ENCODE measurements at places on chromosomes 16 and 17. TPM values are rescaled to one million over a fixed set of nuclear protein-coding genes. Genes with fewer than 3 reads are reported as not detected.

ABCA10 gene
- total RNA-seq, result 0.05 TPM

SLFN13 gene
- total RNA-seq, result 0.80 TPM

PSMC5 gene
- total RNA-seq, result 110 TPM

LRRC36 gene
- not detected for total RNA-seq

NLE1 gene
- total RNA-seq, result 42.9 TPM

IKZF3 gene
- not detected for total RNA-seq

TSPOAP1 gene
- total RNA-seq, result 2.3 TPM

STARD3 gene
- total RNA-seq, result 37.5 TPM

TPPP3 gene
- not detected for total RNA-seq

NEK8 gene
- total RNA-seq, result 4.5 TPM

CCL16 gene
- total RNA-seq, result not detected

SLC47A1 gene
- not detected for total RNA-seq

DNA sequence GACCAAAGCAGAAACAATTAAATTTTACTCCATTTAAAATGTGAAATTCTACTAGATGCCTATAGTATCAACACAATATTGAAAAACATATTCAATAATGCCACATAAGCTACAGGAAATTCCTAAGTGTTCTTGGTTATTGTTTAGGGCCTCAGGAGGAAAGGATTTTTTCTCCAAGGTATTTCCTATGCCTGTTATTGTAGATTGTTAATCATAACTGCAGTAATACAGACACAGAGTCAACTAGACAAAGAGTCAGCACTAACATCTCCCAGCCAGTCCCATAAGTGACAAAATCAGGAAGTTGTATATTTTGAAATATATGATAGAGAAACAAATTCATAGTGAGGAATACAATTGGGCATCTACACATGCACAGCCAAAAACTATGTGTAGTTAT, 782.7 kb upstream of the KIF2B start:
- no peak for DNase-seq

- no peak for DNase-seq
Observed at GRCh38 chr17:43015579-43015978, 6.6 kb downstream of the VAT1 start.

DNA sequence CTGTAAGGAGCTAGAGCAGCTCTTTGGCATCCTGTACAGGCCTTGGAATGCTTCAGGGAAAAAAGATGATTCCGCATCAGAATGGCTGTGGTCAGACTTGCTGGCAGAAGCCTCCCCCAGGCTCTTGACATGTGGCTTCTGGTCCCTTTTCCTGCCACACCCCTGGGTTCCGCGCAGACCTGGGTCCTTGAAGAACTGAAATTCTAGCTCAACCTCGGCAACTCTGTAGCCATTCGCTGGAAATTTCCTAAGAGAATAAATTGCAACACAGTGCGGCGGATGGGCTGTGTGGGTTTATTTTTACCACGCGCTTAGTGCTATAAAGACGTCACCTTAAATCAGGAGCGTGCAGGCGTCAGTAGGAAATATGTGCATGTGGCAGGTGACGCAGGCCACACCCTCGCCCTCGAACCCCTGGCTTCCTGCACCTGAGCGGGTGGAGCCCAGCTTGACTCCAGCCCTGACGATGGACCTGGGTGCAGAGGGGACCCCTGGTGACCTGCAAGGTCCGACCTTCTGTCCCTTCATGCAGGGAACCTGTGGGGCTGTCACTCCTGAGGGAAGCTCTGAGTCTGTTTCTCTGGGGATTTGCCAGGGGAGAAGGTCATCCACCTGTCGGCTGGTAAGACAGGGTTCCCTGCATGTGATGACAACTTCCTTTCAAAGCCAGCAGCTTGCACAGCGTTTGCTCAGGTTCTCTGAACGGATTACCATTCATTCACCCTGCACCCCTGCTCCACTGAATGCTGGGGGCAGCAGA, 46.3 kb downstream of the METRNL start:
- no peak for DNase-seq

GRCh38 chr17:21686165-21687015, 5.9 kb upstream of the KCNJ18 start:
- DNase-seq, result peak; percentile 64

- no peak for DNase-seq
Observed at GRCh38 chr16:52101246-52101645, 445.7 kb downstream of the TOX3 start.

DNA sequence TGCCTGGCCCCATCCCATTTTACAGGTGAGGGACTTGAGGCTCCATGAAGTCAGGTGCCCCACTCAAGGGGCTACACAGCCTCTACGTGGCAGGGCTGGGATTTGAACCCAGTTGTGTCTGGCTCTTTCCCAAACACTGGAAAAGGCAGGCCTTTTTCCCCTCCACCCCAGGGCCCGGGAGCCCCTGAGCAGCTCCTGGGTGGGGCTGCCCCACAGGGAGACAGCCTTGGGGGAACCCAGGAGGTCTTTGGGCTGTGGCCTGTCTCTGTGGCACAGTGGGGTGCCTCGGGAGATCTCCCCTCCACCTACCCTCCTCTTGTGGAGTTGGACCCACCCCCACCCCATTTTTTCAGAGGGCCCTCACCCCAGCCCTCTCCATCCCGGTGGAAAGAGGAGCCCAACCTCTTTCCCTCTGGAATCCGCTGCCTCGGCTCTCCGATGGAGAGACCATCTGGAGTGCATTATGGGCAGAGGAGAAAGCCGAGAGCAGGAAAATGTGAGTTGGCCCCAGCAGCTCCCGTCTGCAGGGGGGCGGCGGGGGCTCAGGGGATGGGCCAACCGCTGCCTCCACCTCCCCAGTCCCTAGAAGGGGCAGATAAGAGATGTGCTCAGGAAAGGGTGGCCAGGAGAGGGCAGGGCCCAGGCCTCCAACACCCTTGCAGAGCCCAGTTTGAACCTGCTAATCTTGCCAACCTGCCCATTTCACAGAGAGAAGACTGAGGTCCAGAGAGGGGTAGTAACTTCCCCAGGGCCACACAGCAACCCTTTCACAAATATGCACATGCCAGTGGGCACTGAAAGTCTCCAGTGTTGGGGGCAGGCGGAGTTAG, 15.4 kb upstream of the TMEM92 start:
- DNase-seq, result no peak

- peak; percentile 20 for DNase-seq
Observed at GRCh38 chr17:75240394-75241142, 20.8 kb downstream of the GGA3 start.

- no peak for DNase-seq
Observed at GRCh38 chr17:54530398-54530797, 370.3 kb upstream of the TOM1L1 start.

DNA sequence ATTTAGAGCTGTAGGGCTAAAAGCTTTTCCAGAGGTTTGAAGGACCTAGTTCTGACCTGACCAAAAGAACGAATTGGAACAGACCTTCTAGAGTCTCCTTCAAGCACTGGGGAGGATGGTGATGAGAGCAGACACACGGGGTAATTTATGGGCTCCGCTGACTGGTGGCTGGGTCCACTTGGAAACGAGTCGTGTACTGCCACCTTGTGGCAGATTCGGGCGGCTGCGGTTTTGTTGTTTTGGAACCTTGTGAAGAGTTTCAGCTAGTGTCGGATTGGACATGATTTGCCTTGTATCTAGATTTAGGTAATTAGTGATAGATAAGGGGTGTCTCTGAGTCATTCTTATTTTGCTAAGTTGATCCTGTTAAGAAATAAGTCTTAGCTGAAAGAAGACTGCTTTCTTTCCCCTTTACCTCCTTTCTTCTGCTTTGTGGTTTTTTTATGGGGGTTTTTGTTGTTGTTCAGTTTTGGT, 98.9 kb downstream of the AATF start:
- peak; percentile 71 for DNase-seq

DNA sequence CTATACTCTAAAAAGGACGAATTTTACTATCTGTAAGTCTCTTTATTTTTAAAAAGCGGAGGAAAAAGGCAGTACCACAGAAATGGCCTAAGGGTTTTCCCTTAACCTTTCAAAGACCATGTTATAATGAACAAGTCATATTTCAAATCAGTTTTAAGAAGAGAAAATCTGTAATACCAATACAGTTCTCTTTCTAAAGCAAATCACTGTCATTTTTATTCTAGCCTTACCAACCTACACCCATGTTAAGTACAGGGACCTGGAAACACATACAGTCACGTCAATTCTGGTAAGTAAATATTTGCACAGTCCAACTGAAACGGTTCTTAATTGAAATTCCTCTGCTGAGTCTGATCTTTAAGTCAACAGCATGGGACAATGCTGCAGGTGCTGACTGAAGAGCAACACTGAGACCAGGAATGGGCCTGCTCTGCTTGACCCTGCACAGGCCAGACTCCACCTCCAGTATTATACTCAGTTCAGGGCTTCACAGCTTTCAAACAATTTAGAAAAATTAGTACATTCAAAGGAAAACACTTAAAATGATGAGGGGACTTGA, 20.2 kb downstream of the MBTPS1 start:
- no peak for DNase-seq

DNA sequence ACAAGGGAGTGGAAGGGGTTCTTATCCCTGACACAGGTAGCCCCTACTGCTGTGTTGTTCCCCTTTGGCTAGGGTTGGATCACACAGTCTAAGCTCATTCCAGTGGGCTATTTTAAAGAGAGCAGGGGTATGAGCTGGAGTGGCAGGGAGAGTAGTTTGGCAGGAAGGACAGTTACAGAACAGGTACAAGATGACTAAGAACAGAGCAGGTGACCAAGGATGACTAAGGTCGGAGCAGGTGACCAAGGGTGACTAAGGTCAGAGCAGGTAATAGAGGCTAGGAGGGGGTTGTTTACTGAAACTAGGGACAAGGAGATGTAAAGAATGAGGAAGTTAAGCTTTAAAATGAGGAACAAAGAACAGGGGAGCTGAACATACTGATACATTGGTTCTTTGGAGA, 58.8 kb downstream of the UTP18 start:
- no peak for DNase-seq

DNA sequence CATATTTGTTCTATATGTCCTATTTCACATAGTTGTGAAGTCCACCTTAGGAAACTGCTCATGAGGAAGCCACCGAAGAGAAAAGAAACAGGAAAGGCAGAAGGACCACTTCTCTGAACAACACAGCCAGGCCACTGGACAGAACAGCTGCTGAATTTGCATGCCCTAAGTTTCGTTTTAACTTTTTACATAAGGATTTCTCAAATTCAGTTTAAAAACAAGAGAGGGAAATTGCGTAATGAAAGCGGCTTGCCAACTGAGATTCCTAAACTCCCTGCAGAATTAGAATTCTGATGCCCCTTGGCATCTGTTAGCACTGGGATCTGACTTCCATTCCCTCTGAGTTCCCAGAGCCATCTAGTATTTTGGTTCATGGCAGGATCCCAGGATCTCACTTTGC, 5.0 kb upstream of the CCL8 start:
- DNase-seq, result no peak

GRCh38 chr17:19579192-19579761, 45.6 kb downstream of the SLC47A1 start:
- no peak for DNase-seq

DNA sequence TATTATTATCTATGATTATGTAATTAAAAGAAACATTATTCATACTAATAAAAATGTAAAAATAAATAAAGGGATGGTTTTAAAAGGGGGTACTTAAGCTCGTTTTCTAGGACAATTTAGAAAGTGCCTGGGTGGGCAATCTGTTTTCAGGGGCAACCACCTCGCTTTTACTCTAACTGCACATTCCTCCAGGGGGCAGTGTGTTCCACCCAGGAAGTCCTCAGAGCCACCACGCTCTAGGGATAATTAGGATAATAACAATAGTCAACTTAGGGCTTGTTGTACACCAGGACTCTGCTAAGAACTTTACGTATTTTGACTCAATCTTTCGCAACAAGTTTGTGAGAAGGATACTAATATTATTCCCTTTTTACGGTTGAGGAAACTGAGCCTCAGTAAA, 396.7 kb upstream of the MAF start:
- no peak for DNase-seq

GRCh38 chr17:39793301-39793872, 55.6 kb downstream of the GRB7 start:
- no peak for DNase-seq

DNA sequence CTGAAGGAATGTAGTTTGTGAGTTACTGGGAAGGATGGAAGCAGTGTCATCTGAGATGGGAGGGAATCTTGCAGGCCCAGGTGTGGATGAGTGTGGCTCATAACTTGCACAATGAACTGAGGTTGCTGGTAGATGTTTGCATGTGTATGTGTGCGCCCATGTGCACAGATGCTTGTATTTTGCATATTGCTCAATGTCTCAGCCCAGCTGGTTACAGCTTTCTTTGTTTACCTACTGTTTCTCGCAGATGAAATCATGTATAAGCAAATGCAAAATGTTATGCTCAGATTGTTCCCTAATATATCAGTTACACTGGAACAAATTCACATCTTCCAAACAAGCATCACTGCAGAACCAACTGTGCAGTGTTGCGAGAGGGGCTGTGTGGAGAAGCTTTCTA, 452.2 kb upstream of the EEF2KMT start:
- DNase-seq, result no peak

DNA sequence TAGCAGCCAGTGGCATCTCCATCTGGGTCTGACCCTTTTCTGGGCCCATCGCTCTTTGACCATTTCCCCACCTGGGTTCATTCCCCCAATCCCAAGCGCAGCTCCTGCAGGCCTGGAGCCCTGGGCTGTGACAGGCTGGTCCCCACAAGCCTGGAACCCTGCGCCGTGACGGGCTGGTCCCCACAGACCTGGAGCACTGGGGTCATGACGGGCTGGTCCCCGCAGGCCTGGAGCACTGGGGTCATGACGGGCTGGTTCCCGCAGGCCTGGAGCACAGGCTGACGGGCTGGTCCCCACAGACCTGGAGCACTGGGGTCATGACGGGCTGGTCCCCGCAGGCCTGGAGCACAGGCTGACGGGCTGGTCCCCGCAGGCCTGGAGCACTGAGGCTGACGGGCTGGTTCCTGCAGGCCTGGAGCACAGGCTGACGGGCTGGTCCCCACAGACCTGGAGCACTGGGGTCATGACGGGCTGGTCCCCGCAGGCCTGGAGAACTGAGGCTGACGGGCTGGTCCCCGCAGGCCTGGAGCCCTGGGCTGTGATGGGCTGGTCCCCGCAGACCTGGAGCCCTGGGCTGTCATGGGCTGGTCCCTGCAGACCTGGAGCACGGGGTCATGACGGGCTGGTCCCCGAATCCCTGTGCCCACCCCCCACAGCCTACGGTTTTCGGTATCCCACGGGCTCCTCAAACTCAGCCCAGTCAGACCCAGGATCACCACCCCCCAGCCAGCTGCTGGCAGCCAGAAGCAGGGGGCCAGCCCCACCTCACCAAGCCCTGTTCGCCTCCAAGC, 16.6 kb downstream of the TMC6 start:
- no peak for DNase-seq

DNA sequence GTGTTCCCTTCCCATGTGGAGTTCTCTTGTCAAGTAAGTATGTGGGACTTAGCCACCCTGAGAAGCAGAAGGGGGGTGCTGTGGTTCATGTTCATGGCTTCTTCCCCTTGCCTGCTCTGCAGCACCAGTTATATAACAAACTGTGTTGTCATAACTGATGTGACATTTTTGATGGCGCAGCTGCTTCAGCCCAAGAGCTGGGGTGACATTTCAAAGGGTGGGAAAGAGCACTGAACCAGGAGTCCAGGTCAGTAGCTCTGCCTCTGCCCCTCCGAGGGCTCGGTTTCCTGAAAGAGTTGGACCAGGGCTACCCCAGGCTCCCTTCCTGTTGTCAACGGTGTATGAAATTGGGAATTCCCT, 7.4 kb downstream of the GNAO1 start:
- no peak for DNase-seq

Measured in HT1080 (cell line).